M059J (cell line): ENCODE measurements at places on chromosomes 16 and 17.

- DNase-seq = no peak
These were observed 45.4 kb downstream of the COG7 start for GRCh38 chr16:23407436-23408127.

DNA sequence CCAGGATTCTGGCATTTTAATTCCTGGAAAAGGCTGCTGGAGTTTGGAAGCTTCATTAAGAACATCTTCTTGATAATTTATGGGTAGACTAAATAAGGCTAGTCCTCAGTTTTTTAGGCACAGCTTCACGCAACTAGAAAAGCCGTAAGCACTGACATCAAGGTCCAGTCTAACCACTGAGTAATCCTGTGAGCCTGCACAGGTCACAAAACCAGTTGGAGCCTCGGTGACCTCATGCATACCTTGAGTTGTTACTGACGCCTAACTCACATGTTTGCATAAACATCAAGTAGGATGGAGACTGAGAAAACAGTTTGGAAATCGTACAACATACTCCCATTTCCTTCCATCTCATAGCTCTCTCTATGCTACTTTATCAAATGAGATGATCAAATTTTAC is 63.8 kb upstream of the RCVRN start:
- peak; percentile 5 for DNase-seq

- DNase-seq = no peak
These were observed 40.1 kb downstream of the BPTF start for GRCh38 chr17:67865438-67865837.

- DNase-seq = peak; percentile 62
These were observed 22.5 kb downstream of the DNAI2 start for GRCh38 chr17:74296548-74296936.

- no peak for DNase-seq
These were observed 84.9 kb upstream of the CDC42EP4 start for GRCh38 chr17:73396431-73397277.

- DNase-seq = peak; percentile 45
These were observed 119.0 kb downstream of the SPECC1 start for GRCh38 chr17:20128036-20128667.

DNA sequence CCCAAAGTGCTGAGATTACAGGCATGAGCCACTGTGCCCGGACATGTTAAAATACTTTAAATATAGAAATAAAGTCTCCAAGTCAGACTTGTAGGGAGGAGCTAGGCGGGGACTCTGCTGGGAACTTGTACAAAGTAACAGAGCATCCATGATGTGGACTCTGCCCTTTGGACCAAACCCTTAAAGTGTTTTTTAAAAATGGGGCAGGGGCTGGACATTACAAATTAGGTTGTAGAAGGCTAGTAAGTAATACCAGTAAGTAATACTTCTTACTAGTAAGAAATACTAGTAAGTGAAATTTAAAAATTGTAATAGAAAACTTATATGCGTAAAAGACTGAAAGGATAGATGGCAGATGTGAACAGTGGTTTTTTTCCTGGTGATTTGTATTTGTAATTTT is 9.7 kb upstream of the SPATA32 start:
- DNase-seq = no peak

GRCh38 chr16:19389246-19389645 is 28.4 kb upstream of the TMC5 start:
- peak; percentile 62 for DNase-seq

DNA sequence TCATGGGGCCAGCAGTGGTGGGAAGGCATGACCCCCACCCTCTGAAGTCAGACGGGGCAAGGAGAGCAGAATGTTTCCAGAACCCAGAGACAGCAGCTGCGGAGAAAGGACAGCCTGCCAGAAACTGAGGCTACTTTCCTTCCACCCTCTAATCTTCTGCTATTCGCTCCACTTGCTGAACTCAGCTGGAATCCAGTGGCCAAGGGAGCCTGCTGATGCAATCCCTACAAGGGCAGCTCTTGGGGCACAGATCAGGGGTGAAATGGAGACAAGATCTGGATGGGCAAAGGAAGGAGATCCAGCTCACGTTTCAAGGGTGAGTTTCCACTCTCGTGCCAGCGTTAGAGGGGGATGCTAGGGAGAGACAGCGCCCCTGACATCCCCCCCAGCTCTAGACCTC is 479.1 kb downstream of the SLC39A11 start:
- DNase-seq = peak; percentile 43

DNA sequence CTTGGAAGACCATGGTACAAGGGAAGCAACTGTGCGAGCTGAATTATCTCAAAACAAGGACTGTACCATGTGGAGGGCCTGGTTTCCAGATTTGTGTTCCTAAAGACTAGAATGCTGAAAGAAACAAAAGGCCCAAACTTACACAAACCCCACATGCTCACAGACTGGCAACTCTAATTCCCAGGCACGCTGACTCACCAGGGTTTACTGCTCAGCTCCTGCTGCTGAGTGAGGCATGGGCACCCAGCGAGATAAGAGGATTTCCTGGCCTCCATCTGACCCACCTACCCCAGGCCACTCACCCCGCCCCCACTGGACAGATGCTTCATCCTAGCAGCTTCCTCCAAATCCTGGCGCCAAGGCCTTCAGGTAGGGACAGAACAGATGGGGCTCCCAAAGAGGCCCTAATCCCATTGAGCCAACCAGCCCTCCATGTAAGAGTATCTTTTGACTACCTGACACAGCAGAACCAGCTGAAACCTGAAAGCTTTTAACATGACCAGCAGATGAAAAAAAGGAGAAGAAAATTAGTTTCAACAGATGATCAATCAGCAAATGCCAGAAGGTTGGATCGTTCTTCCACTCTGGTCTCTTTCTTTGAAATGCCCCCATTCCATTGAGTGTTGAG is 33.9 kb downstream of the DCUN1D3 start:
- peak; percentile 94 for DNase-seq

- no peak for DNase-seq
These were observed 10.3 kb upstream of the ITGAX start for GRCh38 chr16:31344712-31345111.

DNA sequence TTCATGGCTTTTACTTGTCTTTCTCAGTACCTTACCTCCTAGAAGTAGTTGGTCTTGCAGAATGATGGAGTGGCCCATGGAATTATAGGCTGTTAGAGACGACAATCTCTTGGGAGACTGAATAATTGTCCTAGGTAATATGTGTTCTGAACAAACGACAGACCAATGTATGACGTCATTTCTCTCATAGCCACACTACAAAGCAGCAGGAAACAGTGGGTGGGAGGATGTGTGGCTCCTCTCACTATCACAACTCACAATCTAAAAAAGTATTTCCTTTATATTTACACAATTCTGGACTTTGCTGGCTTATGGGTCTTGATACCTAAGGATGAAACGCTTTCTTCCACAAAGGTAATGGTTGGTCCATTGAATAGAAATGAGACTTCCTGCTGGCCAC is 183.9 kb downstream of the TOX3 start:
- no peak for DNase-seq

- DNase-seq = peak; percentile 74
These were observed 23.8 kb downstream of the HAPSTR1 start for GRCh38 chr16:9115277-9115676.

DNA sequence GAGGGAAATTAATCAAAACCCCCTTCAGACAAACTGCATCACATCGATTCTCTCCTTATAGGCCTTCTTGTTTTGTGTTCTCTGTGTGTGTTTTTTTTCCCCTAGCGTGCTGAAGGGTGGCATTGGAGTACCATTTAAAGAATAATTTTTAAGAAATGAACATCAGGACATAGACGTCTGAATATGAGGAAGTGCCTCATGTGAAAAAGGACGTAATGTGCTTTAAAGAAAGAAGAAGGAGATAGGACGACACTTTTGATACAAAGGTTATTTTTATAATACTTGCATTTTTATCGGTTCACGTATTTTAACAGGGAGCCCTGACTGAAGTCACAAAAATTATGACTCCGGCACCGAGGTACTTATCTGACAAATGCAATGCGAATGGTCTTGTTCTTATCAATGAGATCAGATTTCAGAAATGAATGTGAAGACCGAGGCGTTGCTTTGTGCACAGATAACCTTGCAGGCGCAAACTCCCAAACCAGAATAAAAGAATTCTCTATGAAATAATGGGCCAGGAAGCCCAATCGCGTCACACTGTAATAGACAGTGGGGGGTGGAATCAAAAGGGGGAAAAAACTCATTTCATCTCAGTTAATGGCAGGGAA is 606.3 kb downstream of the MAF start:
- DNase-seq = no peak

DNA sequence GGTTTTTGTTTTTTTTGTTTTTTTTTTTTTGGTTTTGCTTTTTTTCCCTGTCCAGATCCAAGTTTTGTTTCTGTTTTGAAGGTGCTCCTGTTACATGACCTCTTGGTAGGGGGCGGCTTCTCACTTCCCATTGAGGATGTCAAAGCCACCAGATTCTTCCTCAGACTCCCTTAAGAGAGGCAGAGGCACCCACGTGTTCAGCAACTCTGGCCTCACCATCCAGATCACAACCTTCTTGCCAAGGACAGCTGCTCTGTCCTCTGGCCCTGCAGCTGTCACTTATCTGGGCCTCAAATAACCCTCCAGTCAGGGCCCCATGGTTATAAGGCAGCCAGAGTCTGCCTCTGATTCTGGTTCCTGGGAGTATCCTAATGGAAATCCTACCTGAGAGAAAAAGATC is 208.5 kb downstream of the STX8 start:
- DNase-seq = no peak

DNA sequence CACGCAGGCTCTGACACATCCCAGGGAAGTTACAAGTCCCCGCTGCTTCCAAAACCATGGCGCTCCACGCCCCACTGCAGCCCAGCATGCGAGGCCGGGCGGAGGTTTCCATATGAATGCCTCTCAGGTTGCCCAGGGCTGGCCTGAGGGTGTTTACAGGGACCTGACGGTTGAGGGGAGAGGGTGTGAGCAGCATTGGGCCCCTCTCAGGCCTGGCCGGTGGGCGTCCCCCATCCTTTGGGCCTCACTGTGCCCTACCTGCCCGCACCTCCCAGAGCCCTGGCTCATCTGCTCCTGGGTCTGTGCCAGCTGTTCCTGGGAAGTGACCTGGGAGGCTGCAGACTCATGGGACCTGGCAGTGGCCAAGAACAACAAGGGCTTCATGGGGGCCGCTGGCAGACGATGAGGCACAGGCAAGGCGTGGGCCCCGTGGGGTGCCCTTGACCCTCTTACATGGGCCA is 173.5 kb downstream of the C16orf95 start:
- no peak for DNase-seq

- DNase-seq = no peak
These were observed 17.5 kb upstream of the IL21R start for GRCh38 chr16:27384425-27384824.

DNA sequence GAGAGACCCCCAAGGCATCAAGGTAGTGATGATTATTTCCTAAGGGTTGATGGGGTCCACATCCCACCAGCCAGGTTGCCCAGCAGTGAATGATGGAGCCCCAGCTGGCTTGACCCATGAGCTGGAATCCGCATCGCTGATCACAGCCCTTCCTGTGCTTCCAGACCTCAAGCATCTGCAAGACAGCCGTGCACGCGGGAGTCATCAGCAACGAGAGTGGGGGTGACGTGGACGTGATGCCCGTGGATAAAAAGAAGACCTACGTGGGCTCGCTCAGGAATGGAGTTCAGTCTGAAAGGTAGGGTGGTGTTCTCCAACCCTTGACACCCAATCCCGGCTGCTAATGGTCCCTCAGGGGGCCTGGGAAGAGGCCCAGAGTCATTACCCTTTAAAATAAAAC is 69.3 kb downstream of the CRISPLD2 start:
- DNase-seq = no peak

DNA sequence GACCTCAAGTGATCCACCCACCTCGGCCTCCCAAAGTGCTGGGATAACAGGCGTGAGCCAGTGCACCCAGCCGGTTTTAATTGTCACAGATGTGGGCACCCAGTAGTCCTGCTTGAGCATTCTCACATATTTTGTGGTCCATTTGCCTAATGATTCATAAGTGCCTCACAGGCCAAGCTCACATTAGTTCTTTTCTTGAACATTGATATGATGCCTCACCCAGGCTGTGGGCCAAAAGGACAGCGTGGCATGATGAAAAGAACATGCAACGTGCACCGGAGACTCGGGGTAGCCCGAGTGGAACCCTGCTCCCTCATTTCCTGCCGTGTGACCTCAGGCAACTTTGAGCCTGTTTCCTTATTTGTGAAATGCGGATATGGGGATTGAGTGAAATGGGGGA is 181.9 kb downstream of the SNX29 start:
- peak; percentile 98 for DNase-seq

GRCh38 chr16:82016263-82016662 is 5.0 kb upstream of the SDR42E1 start:
- peak; percentile 70 for DNase-seq

DNA sequence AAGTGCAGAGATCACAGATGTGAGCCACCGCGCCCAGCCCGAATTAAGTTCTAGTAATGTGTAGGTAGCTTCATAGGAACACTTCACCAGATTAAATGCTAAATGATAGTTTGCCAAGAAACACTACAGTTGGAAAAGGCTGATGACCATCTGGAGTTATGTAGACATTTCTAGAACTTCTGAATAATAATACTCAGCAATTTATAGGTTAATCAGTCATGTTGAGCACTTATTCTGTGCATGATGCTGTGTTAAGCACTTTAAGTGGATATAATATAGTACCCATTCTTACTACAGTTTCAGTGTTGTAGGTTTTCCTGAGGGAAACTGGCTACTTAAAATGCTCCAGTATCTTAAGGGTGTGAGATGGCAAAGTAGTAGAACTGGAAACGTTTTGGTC is 45.2 kb downstream of the NUP93 start:
- no peak for DNase-seq
